Neural progenitor cell (in vitro differentiated cells): ENCODE measurements at places on chromosomes 2 and 18.

DNA sequence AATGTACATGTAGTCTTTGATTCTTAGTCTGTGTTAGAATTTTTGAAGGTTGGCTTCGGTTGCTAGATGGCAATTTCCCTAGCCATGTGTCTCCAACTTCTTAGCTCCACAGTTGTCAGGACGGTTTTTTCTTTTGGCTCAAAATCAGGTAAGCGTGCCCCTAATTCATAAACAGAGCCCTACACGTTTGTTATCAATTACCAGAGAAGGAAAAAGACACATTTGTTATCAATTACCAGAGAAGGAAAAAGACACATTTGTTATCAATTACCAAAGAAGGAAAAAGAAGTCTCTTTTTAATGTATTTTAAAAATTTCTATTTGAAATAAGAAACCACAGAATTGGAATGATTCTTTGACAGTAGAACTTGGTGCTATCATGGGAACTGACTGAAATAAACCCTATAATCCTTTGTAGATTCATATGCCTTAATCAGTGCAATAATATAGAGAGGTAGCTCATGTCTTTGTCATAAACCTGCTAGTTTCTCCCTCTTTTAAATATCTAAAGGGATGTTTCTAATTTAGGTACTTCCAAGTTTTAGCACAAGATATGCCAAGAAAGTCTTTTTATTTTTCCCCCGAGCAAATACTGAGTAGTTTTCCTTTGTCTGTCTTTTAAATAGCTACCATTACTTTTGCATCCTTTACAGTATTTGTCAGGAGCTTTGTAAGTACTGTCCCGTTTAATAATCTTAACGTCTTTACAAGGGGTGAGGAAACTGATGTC is 35.9 kb downstream of the CAMKMT start:
- no peak for DNase-seq

DNA sequence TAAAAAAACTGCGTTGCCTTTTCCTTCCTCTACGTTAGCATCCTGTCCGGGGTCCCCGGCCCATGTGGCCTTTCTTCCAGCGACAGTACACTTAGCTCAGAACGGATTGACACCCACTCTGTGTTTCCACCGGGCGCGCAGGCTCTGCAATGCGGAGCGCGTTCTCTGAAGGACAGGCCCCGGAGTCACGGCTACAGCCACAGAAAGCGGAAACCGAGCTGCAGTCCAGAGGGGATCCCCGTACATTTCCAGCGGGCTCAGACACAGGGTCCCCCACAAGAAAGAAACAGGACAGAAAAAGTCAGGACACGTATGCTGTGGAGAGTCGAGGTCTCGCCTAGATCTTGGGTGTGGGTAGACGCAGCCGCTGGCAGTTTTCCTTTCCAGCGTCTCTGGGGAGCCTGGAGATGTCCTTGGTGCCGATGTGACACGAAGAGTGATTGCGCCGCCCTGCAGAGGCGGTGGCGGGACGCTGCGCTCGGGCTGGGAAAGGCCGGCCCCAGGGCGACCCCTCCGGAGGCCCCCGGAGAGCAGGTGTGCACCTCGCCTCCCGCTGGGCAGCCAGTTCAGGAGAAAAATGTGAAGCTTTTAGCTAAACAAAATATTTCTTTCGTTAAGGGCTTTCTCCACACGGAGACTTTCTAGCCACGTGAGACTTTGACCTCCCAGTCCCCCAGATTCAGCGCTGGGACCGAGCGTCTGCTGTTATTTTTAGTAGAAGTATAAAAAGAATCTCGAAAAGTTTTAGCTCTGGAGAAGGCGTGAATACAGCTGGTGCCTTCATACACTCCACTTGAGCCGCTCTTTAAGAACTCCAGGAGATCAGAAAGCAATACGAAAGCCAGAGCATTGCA is 1.3 kb upstream of the ACKR3 start:
- peak; percentile 51 for DNase-seq

- DNase-seq: peak; percentile 13
Observed at GRCh38 chr2:12109363-12110017, 363.1 kb downstream of the LPIN1 start.

GRCh38 chr2:131049150-131049718 is 44.0 kb downstream of the FAM168B start:
- no peak for DNase-seq

GRCh38 chr2:105611811-105612424 is 132.8 kb upstream of the NCK2 start:
- DNase-seq: no peak

DNA sequence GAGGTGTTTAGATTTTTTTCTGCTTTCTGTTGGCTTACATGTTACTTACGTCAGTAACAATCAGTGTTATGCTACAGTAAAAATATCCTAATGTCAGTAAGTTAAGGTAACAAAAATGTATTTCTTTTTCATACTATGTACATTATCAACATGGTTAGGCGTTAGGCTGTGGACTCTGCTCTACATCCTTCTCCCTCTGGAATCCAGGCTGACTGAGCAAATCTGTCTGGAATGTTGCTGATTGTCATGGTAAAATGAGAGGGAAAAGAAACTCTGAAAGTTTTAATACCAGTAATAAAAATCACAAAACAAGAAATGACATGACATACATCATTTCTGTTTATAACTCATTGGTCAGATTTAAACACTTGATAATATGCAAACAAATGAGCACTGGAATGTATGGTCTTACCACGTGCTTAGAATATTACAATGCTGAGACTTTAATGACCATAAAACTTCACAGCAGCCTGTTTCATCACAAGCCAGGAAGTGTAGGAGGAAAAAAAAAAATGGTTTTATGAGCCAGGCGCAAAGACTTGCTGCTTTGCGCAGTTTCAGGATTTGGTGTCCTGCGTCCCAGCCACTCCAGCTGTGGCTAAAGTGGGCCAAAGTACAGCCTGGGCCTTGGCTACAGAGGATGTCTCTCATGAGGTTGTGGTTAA is 252.4 kb downstream of the FSIP2 start:
- no peak for DNase-seq

DNA sequence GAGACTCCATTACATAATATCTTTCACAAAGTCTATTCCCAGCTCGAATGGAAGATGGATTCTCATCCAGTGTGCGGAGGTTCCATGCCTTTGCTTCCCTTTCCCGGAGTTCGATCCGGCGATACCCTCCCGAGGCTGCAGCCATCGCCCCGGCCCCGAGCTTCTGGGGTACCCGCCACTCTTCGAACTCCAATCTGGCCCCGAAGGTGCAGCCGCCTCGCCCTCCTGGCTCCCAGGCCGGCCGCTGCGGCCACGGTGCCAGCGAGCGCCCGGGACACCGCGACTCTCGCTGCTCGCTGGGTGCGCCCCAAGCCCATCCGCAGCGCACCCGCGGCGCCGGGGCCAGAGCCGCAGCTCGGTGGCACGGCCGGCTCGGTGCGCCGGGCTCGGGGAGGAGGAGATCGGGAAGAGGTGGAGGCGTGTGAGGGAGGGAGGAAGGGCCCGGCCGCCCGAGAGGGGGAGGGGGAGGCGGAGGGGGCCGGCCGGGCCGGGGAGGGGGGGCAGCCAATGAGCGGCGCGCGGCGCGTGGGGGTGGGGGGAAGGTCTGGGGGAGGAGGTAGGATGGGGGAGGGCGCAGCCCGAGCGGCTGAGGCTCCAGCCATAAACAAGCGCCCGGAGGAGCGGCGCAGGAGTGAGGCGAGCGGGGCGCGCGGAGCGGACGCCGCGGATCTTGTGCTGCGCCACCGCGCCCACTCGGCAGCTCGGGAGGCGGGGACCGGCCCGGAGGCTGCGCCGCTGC is at the start of gene CRIM1:
Gene CRIM1 (plus strand): TSS at position 628 of the 739 bp plus-strand sequence. CDS start 515 bp downstream, outside the sequence.
- peak; percentile 95 for DNase-seq

GRCh38 chr2:218861645-218862318 is 2.2 kb downstream of the WNT6 start:
- no peak for DNase-seq

- peak; percentile 81 for DNase-seq
Observed at GRCh38 chr2:195687320-195688086, 30.5 kb downstream of the SLC39A10 start.

DNA sequence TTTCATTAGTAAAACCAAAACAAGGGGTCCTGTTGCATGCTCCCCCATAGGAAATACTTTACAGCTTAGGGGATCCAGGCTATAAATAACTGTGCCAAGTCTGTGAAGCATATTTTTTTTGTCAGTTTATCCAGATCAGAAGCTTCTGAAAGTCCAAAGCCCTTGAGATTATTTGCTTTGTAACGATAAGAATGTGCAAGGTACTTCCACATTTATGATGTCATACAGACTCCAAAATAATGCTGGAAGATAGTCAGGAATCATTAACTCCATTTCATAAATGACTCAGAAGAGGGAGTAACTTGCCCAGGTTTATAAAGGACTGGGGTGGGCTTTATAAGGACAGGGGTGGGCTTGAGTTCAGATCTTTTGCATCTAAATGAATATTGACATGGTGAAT is 29.3 kb downstream of the RDH14 start:
- DNase-seq: no peak

- DNase-seq: no peak
Observed at GRCh38 chr18:49170925-49171505, 220.2 kb upstream of the SMAD7 start.

GRCh38 chr18:5197461-5197860 is 404 bp upstream of the AKAIN1 start:
- DNase-seq: no peak

DNA sequence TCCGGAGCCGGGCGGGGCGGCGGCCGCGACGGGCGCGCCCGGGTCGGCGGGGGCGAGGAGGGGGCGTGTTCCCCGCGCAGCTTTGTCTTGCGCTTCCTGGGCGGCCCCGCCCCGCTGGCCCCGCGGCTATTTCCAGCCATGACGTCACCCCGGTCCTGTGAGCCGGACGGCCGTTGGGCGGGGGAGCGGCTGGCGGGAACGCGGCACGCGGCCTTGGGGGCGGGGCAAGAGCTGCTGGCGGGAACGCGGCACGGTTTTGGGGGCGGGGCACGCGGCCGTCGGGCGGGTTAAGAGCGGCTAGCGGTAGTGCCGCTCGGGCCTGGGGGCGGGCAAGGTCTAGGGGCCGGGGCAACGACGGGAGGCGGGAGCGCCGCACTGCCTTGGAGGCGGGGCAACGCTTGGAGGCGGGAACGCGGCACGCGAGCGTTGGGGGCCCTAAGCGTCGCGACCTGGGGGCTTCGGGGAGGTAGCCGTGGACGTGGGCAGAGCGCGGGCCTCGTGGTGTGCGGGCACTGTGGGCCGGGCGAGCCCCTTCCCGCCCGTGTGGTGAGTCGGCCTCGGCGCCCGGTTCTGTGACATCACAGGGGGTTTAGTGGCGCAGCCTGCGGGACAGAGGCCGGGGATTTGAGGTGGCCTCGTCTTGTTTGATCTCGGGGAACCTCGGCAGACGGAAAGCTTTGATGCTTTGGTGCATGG is 704 bp downstream of the KLF11 start:
- DNase-seq: peak; percentile 94

DNA sequence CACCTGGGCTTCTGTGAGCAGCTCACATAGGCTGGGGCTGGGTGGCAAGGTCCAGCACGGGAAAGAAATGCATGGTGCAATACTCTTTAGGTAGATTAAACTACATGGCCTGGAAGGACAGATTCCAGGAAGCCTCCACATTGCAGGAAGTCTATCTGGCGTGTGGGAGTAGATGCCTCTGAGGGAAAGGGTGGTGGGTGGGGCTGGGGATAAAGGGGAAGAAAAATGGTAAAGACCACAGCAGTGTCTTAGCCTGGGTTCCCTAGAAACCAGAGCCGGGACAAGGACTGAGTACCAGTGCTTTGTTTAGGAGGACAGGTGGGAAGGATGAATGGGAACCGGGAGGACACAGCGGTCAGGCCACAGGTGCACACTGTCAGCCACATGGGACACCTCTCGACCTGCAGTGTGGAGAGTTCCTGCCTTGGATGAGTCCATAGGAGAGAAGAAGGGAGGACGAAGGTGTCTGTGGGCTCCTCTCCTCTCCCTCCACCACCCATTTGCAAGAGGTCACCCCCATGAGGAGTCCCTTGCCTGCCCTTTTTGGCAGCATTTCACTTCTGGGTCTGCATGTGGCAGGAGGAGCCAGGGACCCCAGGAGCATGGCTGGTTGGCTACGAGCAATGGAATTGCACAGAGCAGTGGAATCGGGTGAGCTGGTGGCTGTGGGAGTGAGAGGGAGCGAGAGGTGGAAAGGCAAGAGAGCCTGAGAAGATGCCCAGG is 91.5 kb upstream of the HS6ST1 start:
- DNase-seq: no peak

DNA sequence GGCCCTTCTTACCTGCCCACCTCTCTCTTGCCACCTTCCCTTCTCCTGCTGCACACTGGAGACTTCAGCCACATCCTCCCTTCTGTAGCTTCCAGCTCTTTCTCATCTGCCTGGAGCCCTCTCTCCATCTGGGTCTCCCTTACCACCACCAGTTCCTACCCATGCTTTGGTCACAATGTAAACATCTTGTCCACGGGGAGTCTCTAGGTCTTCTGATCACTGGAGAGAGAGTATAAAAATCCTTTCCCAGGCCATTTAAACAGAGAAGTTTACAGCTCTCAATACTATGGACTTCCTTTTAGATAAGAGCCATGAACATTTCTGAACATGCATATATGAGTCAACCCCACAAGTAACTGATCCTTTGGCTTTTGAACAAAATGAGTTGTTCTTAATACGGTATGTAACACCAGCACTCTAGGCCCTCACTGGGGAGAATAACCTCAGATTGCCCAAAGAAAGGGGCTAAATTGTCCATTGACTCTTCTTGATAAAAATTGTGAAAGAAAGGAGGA is 5.8 kb downstream of the ARHGAP25 start:
- no peak for DNase-seq

- peak; percentile 76 for DNase-seq
Observed at GRCh38 chr2:202377207-202377761, 1.2 kb downstream of the BMPR2 start.

- DNase-seq: no peak
Observed at GRCh38 chr2:8268172-8268783, 413.6 kb upstream of the ID2 start.

- DNase-seq: peak; percentile 17
Observed at GRCh38 chr2:224849264-224849663, 133.1 kb upstream of the CCDC195 start.

GRCh38 chr2:227860221-227860641 is 11.2 kb upstream of the DAW1 start:
- DNase-seq: no peak

DNA sequence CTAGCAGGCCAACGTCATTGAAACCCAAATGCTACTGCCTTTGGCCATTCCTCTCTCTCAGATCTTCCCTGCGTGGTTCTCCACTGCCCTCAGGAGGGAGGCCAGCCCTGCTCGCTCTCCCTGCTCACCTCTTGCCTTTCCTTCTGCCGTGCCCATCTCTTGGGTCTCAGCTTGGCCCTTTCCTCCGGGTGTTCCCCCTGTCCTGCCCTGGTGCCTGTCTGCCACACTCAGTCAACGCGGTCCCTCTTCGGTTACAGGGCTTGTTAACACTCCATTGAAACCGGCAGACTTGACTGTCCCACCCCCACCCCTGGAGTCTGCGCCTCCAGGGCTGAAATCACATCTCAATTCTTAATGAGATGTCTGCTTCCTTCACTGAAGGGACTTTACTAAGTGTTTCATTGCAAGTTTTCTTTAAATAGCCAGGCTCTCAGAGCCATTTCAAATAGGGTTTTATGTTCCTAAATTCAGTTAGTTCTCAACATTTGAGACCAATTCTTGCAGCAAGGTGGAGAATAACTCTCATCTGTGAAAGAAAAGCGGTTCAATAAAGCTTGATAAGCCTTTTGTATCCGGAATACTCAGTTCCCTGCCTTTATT is 237.6 kb downstream of the DYSF start:
- DNase-seq: no peak

- DNase-seq: no peak
Observed at GRCh38 chr2:221726894-221727513, 154.9 kb upstream of the EPHA4 start.
